Right lung (tissue), 10 donors: ENCODE measurements at places on chromosomes 2 and 18. TPM values are rescaled to one million over a fixed set of nuclear protein-coding genes. Genes with fewer than 3 reads are reported as not detected.

Gene CSRNP3
- polyA plus RNA-seq: 10.0 TPM

DNA sequence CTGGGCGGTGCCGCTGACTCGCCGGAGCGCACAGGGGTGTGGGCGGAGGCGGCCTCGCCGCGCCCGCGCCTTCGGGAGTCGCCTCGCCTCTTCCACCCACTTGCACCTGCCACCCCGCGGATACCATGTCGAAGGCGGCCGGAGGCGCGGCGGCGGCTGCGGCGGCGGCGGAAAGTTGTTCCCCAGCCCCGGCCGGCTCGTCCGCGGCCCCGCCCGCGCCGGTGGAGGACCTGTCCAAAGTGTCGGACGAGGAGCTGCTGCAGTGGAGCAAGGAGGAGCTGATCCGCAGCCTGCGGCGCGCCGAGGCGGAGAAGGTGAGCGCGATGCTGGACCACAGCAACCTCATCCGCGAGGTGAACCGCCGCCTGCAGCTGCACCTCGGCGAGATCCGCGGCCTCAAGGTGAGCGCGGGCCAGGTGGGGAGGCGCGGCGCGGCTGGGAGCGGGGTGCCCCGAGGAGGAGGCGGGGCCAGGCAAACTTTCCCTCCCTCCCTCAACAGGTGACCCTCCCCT lies 766 bp downstream of the CCDC85A start:
- peak; percentile 4 for DNase-seq

Gene C1QL2
- 0.10 TPM for polyA plus RNA-seq

DNA sequence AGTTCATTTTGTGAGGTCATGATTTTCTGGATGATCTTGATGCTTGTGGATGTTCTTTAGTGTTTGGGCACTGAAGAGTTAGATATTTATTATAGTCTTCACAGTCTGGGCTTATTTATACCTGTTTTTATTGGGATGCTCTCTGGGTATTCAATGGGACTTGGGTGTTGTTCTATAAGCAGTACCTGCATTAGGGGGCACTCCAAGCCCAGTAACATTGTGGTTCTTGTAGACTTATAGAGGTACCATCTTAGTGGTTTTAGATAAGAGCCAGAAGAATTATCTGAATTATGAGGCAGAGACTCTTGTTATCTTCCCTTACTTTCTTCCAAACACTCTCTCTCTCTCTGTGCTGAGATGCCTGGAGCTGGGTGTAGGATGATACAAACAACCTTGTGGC lies 470.0 kb downstream of the PIK3C3 start:
- no peak for DNase-seq

Gene C2orf81
- 3.0 TPM for polyA plus RNA-seq

Gene LAMA1
- polyA plus RNA-seq: 9.7 TPM

DNA sequence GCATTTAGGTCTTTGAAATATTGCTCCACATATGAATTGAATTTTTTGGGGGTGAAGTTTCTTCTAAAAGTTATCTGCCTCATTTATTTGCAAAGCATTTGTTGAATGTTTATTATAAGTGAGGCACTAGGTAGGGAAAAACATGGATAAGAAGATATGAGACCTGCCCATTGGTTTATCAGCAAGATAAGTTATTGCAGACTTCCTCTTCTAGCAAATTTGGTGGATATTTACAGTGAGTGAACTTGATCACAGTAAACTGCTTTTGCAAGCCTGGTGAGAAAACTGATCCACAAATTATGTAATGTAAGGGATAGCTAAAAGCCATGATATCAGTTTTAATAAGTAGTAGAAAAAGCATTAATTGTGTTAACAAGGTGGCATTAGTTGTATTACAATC lies 364.8 kb downstream of the SOCS6 start:
- DNase-seq: no peak

GRCh38 chr2:13916066-13916465 lies 716.5 kb upstream of the LRATD1 start:
- DNase-seq: no peak

DNA sequence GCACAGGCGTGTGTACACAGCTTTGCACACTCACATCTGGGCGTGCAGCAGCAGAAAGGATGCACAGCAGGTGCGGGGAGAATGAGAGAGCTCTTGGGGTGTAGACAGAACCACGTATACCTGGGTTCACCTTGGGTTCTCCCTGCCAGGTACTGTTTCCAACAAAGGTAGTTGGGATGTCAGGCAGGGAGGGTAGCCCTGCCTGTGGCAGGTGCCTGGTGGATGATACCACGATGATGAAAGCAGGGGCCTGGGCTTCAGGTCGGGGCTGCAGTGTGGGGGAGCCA lies 6.5 kb upstream of the ARID5A start:
- no peak for DNase-seq

DNA sequence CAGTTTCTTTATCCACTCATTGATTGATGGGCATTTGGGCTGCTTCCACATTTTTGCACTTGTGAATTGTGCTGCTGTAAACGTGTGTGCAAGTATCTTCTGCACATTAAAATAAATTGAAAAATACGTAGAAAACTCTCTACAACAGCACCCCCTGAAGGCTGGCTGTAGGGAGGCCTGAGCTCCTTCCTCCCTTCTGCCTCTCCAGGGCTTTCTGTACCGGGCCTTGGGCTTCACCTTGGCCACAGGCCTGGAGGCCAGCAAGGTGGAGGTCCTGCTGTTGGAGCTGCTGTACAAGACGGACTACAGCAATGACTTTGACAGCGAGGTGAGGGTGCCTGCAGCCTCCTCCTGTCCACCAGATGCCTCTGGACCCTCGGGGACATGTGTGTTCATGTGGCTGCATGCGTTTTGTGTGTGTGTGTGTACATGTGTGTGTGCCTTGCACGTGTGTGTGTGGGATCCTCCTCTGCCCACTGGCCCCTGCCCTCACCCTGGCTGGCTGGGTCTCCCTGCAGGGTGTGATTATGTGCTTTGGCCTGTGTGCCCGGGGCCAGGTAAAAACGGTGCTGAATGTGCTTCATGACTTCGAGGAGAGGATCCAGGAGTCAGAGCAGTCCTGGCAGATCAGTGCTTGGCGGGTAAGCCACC lies 29.2 kb downstream of the MROH2A start:
- DNase-seq: no peak

DNA sequence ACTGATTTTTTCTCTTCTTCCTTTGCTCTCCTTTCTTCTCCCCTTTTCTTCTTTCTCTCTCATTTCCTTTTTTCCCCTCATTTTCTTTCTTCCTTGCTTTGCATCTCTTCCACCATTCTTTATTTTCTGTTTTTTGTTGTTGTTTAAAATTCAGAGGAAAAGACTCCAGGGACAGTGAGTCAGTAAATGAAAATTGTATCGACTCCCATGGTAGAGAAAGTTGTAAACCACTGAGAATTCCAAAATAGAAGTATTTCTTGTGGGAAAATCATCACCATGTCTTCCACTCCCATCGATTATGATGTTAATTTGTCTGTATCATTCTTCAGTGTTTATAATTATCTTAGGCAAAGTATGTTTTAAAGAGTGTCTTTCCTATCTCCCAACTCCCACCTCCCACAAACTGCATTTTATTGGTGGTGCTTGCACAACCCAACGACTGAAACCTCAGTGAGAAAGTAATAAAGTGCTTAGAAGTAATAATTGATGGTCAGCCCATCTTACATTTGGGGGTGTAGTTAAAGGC lies 134.3 kb downstream of the IRS1 start:
- no peak for DNase-seq

Gene RABL2A
- polyA plus RNA-seq: 63.8 TPM

DNA sequence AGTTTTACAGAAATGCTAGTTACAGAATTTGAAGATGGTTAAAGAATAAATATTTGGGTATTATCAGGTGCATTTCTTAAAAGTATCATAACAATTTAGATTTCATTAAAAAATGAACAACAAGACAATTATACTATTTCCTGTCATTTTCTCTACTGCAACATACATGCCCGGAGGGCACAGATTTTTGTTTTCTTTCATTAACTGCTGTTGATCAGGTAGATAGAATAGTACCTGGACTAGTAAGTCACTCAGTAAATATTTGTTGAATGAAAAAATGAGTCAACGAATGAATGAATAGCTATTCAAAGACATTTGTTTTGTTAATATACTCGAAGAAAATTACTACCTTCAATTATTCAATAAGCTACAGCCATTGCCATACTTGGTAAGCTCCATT lies 531.2 kb upstream of the VRK2 start:
- no peak for DNase-seq

GRCh38 chr2:123086613-123087385 lies 938.3 kb upstream of the CNTNAP5 start:
- no peak for DNase-seq

DNA sequence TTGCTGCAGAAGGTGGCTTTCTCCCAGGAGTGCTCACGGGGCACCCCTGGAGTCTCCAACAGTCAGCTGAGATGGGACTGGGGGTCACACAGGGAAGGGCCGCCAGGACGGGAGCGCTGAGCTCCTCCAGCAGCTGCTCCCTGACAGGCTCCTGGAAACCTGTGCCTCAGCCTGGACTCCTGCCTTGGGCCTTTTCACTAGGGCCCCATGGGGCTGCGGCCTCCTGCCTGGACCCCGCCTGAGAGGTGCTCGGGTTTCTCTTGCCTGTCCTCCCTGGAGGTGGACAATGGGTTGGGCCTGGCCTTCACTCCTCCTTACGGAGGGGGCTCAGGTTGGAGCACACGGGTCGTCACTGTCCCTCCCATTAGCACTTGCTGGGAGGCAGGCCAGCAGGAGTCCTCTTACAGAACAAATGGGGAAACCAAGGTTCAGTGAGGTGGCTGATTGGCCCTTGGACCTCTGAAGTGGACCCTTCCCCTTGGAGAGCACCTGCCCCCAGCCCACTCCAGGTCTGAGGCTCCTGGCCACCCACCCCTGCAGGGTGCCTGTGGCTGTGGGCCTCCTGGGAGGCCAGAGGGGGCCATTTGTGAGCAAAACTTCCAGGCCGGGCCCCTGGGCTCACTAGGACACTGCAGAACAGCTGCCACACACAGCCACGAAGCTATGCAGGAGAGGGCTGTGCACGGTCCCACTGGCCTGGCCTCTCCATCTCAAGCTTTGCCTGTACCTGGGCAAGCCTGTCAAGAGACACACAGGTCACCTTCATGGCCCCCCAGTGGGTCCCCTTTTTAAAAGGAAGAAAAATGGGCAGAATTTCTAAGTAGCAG lies 57.1 kb upstream of the ODC1 start:
- no peak for DNase-seq

- DNase-seq: no peak
These were observed 121.9 kb upstream of the HAAO start for GRCh38 chr2:42914314-42914713.

Gene ZNF396
- 3.0 TPM for polyA plus RNA-seq

Gene CD28
- 3.1 TPM for polyA plus RNA-seq

Gene LYG2
- 0.80 TPM for polyA plus RNA-seq

Gene PLEK
- 9.9 TPM for polyA plus RNA-seq

- no peak for DNase-seq
These were observed 31.5 kb upstream of the COLEC12 start for GRCh38 chr18:532018-532417.

Gene SCN7A
- polyA plus RNA-seq: 99.0 TPM

DNA sequence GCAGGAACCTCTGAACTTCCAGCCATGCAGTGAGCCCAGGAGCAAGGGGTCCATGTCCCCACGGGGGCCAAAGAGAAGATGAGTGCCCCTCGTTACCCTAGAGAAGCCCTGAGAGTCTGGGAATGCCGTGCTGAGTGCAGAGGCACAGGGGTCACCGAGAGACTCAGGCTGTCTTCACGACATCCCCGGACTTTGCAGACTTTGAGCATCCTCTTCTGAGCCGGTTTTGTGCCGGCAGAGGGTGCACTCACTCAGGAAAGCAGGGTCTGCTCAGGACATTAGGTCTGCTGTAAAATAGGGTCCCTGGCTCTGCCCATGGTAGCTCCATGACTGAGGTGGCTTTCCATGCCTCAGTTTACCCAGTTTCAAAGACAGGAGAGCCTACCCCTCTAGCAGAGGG lies 71.0 kb downstream of the GALNT14 start:
- DNase-seq: no peak
